GM04503 (cell line): ENCODE measurements at places on chromosomes 1 and 21.
A peak's percentile ranks its signal among the peaks of the same experiment; 100 is the strongest.

- DNase-seq, result no peak
These were observed 560.5 kb downstream of the KIF26B start for GRCh38 chr1:245715291-245715701.

- no peak for DNase-seq
These were observed 40.8 kb downstream of the ADARB1 start for GRCh38 chr21:45115141-45115540.

DNA sequence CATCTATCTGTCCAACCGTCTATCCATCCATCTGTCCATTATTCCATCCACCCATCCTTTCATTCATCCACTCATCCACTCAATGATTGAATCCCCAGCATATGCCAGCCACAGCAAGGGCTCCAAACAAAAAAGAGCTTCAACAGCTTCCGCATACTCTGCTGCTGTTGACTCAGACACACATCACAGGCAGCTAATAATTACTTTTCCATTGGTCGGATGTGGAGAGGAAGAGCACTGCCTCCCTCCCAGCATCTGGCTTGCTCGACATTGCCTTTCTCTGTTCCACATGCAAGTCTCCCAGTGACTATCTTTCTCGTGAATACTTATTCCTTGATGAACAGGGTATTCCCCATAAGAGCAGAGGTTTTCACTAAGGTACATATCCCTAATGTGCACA, 176.5 kb downstream of the HIVEP3 start:
- DNase-seq, result peak; percentile 61

DNA sequence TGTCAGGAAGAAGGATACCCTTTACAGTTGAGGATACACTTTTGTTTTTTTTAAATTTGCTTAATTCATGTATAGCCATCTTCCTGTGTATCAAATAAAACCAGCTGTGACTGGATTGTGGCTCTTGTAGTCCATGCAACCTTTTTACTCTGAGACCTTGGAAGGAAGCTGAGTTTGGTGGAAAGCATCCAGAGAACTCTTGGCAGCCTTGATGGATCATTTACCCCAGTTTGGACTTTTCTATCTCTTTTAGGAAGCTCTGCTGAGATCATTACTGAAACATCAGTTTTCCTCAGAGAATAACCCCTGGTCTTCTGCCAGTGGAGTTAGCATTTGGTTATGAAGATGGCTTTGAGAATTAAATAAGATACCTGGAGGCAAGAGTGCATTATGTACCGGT, 21.2 kb upstream of the APOBEC4 start:
- peak; percentile 34 for DNase-seq

GRCh38 chr1:174642393-174642792, 194.6 kb downstream of the GPR52 start:
- DNase-seq, result no peak

- DNase-seq, result peak; percentile 80
These were observed 101.2 kb downstream of the GDAP2 start for GRCh38 chr1:117828201-117828600.

DNA sequence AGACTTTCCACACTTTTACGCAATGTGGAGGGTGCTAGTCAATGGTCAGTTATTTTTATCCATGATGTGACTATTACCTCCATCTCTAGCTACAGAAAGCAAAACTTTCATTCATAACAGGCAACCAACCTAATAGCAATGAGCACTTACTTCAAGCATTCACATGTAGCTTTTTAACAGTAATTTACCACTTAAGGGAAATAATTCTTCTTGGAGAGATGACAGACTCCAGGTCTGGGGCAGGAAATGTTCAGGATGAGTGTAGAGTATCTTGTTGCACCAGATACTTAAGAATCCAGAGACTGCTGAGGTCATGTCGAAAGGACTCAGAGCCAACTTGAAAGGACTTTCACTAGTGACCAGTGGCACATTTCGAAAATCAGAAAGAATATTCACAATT, 347.6 kb downstream of the CHRM3 start:
- no peak for DNase-seq

- no peak for DNase-seq
These were observed 61.4 kb downstream of the STUM start for GRCh38 chr1:226609836-226610455.

- peak; percentile 36 for DNase-seq
These were observed 53.4 kb upstream of the RGS18 start for GRCh38 chr1:192104852-192105251.

- no peak for DNase-seq
These were observed 5.6 kb upstream of the RD3 start for GRCh38 chr1:211497489-211498045.

DNA sequence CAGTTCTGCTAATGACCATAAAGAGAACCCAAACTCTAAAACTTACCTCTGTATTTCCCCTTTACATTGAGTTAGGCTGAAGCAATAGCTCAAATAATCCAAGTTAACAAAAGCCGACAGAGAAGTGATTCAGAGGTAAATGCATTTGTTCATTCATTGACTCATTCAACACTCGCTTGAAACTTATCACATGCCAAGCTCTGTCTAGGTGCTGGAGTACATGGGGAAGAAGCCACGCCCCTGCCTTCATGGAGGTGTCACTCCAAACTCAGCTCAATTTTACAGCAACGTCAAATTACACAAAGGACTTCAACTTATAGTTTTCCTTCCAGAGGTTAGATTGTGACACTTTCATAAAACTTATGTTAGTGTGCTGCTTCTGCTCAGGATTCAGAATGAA, 45.8 kb downstream of the SLC25A24 start:
- DNase-seq, result no peak

- no peak for DNase-seq
These were observed 129.5 kb downstream of the TENT5C start for GRCh38 chr1:117735045-117735992.

- no peak for DNase-seq
These were observed 4.5 kb downstream of the WNT2B start for GRCh38 chr1:112513112-112513870.

GRCh38 chr1:11701551-11701961, 10.0 kb downstream of the DRAXIN start:
- DNase-seq, result no peak

- DNase-seq, result no peak
These were observed 154.6 kb downstream of the ROR1 start for GRCh38 chr1:63928186-63929105.

GRCh38 chr1:45304311-45305081, 22.2 kb upstream of the HPDL start:
- DNase-seq, result no peak

- DNase-seq, result peak; percentile 76
These were observed 111.5 kb downstream of the CCDC185 start for GRCh38 chr1:223504741-223505140.

- DNase-seq, result no peak
These were observed 186.2 kb downstream of the RHOU start for GRCh38 chr1:228921481-228921880.

GRCh38 chr1:178409541-178409940, 87.2 kb downstream of the CLEC20A start:
- DNase-seq, result no peak

DNA sequence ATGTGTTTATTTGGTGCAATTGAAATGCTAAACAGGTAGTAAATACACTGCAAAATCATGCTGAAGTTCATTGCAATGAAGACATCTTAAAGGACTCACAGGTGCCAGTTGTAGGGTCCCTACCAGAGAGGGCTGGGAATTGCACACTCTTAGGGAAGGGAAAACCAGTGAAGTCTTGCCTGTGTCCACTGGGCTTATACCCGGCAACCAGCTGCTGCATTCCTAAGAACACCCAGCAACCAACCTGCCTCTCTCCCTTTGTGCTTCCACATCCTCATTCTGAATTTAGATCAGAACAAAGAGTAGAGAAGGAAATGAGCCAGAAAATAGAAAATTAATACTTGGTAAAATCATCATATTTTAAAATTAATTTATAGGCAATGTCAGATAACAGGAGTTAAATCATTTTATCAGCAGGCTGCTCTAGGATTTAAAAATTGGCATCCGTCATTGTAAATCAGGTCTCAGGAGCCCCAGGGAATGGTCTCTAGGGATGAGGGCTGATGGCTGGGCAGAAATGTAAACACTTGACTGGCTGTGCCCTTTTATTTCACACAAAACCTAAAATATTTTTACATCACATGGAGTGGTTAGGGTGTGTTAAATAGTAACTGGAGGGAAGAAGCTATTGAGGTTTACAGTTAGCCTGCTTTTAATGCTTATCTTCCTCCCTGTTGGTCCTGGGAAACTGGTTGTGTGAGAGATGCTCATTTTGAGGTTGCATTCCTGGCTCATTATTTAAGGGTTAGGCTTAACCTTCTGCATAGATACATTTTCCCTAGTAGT, 31.3 kb downstream of the PTGFRN start:
- DNase-seq, result no peak

GRCh38 chr1:223825767-223826748, 19.7 kb downstream of the TP53BP2 start:
- no peak for DNase-seq

DNA sequence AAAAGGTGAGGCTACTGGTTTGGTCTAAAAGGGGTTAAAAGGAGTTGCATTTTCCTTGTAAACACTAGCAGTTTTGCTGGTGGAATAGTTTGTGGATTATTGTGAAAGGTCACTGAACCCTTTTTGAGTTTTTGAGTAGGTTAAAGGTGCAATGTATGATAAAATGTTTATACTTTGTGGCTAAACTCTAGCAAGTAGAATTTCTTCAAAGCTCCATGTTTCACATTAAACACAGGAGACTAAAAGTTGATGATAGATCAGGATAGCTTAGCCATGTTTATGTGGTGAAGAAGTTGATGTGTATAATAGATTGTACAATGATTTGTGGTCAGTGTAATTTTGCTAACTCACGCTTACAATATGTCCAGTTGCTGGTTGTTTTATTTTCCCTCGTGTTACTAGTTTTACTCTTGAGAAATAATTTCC, 13.1 kb downstream of the ZNF326 start:
- DNase-seq, result no peak

- no peak for DNase-seq
These were observed 262.1 kb upstream of the LRRC7 start for GRCh38 chr1:69305621-69306020.

- DNase-seq, result no peak
These were observed 11.3 kb downstream of the ARHGEF11 start for GRCh38 chr1:157034137-157034800.

DNA sequence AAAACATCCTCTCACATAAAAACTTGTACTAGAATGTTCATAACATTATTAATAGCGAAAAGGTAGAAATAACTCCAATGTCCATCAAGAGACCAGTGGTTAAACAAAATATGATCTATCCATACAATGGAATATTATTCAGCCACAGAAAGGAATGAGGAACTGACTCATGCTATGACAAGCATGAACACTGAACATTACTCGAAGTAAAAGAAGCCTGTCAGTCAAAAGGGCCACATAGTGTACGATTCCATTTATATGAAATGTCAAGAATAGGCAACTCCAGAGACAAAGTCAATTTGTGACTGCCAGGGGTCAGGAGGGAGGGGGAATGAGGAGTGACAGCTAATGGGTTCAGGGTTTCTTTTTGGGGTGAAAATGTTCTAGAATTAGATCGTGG, 2.3 kb downstream of the VPS26C start:
- DNase-seq, result no peak

- DNase-seq, result no peak
These were observed 57.0 kb downstream of the CHRM3 start for GRCh38 chr1:239443361-239443760.

- DNase-seq, result no peak
These were observed 14.7 kb upstream of the SSX2IP start for GRCh38 chr1:84704872-84705417.

- no peak for DNase-seq
These were observed 112.9 kb upstream of the WARS2 start for GRCh38 chr1:119253366-119253765.

GRCh38 chr1:171785766-171786165, 4.3 kb downstream of the METTL13 start:
- DNase-seq, result no peak

DNA sequence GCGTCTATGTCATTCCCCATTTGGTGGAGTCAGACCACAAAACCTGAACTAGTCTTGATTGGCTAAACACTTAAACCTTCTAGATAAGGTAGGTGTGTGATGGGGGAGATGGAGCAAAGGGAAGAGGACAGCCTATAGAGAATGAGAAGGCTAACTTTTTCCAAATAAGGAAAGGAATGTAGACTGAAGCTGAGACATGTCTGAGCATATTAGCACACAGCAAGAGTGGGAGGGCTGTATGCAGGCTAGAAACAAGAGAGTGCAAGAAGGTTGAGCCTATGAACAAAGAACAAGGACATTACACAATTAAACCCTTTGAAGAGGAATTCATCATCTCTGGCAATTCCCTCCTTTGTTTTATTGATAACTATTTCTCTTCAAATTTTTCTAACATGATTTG, 89.2 kb upstream of the OLFM3 start:
- no peak for DNase-seq

DNA sequence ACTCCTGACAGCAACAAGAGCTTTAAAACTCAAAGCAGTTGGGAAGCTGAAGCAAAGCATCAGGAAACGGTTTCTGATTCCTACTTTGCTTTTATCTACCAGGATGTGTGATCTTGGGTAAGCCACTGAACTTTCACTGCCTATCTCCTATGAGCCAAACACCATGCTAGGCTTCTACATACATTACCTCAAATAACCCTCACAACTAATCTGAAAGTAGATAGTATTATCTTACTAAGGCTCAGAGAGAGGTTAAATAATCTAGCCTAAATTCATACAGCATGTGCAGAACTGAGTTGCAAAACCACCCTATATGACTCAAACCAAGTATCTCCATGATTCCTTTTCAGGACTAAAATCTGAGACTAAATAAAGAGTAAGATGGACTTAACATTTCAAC, 83.8 kb downstream of the EVI5 start:
- no peak for DNase-seq

GRCh38 chr1:238960071-238960470, 426.3 kb upstream of the CHRM3 start:
- DNase-seq, result peak; percentile 18

DNA sequence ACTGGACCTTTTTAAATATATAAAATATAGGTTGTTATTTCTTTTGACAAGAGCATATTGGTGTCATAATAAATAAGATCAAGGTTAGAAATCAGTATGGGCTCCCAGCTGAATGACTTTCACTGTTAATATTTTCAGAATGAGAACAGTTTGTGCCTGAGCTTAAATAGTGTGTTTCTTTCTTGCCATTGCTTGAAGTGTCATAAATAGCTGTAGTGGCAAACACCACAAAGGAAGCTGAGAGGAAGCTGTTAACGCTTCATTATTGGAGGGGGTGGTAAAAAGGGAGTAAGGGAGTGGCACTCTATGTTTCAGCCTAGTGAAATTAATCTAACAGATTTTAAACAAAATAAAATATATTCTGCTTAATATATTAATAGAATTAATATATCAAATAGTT, 1089.8 kb upstream of the NCAM2 start:
- DNase-seq, result no peak

DNA sequence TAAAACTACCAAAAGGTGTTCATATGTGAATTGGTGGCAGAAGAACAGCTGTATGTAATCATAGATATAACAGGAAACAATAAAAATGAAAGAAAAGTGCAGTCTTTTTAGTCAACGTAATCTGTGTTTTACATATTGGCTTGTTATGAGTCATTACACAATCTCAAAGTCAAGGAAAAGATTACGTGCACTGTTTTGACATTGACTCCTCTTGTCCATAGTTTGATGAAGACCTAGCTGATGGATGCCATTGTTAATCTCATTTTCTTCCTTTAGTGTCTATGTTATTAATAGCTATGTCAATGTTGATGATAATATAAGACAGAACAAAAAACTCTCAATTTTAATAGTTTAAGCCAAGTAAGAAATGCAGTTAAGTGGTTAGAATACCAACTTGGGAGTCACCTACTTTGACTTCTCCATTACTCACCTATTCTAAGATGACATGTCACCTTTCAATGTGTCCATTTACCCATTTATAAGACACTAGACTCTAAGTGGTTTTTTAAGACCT, 84.5 kb upstream of the SAMSN1 start:
- no peak for DNase-seq
